Progenitor cell of endocrine pancreas (in vitro differentiated cells): ENCODE measurements at places on chromosomes 7 and 10. TPM values are rescaled to one million over a fixed set of nuclear protein-coding genes. Genes with fewer than 3 reads are reported as not detected.

DNA sequence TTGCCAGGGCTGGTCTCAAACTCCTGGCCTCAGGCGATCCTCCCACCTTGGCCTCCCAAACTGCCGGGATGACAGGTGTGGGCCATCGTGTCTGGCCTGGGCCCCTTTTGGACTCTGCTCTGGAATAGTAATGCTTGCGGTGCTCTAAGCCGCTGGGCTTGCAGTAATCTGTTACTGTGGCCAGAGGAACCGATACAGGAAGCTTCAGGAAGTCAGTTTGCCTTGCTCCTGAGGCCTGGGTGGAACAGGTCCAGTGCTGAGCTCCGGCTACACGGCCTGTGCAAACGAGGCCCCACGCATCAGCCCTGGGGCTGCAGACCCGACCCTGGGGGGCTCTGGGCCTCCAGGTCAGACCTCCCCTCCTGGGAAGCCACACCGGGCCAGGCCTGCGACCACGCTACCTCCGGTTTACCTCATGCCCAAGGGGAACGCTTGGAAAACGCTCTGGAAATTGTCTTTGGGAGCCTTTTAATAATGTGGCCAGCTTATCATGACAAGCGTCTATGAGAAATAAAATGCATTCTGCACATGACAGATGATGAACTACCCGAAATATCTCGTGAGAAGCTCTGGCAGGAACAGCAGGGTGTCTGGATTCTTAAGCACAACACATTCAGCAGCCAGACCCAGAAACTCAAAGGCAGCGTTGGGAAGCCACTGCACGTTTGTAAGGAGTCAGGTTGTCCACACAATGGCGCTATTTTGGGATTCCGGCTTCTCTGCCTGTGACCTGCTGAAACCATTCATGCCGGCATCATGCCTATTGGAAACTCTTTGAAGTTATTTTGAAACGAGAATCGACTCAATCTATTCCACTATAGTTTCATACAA lies 10.1 kb upstream of the ADAP1 start:
- no peak for DNase-seq

DNA sequence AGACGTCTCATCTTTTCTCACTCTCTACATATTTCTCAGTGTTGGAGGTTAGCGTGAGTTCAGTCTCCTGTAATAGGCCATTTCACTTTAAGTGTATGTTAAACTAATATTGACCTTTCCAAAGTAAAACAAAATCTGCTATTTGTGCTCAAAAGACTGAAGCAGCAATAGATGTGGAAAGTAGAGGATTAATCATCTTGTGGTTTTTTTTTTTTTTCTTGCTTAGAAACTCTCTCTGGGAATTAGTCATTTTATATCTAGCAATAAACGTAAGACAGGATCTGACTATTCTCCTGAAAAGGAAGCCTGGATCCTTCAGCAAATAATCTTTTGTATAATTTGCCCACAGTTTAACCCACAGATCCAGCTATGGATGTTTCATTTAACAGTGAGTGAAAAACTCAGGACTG lies 81.7 kb downstream of the NRP1 start:
- DNase-seq, result no peak

DNA sequence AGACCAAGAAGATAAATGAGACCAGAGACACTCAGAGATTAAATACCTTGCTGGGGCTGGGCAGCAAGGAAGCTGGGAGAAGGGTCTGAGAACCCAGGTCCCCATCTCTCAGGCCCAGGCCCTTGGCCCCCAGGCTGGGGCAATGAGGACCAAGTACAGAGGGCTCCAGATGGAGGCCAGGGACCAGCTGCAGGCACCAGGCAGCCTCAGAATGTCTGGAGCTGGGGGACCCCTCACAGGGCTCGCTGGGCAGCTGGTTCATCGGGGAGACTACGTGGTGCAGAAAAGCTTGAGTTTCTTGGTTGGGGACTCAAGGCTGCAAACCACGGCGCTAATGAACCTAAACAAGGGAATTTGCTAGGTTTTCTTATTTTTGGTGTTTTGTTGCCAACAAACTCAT lies 75.6 kb downstream of the PRKAG2 start:
- no peak for DNase-seq

DNA sequence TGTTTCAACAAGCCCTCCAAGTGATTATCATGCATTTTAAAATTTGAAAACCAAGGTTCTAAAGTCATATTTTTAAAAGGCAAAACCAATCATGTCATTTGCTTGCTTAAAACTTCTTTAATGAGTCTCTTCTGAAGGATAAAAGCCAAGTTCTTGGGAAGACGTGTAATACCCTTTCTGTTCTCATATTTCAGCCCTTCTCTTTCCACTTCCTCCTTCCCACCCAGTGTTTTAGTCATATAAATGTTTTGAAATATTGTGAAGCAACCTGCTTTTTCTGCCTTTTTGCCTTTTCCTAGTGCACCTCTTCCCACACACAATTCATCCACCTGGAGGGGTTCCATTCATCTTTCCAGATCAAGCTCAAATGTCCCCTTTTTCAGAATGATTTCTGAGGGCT lies 211.1 kb upstream of the LRRTM3 start:
- no peak for DNase-seq

Gene CFAP46
- total RNA-seq, result 12.5 and 15.4 TPM in 2 replicates

DNA sequence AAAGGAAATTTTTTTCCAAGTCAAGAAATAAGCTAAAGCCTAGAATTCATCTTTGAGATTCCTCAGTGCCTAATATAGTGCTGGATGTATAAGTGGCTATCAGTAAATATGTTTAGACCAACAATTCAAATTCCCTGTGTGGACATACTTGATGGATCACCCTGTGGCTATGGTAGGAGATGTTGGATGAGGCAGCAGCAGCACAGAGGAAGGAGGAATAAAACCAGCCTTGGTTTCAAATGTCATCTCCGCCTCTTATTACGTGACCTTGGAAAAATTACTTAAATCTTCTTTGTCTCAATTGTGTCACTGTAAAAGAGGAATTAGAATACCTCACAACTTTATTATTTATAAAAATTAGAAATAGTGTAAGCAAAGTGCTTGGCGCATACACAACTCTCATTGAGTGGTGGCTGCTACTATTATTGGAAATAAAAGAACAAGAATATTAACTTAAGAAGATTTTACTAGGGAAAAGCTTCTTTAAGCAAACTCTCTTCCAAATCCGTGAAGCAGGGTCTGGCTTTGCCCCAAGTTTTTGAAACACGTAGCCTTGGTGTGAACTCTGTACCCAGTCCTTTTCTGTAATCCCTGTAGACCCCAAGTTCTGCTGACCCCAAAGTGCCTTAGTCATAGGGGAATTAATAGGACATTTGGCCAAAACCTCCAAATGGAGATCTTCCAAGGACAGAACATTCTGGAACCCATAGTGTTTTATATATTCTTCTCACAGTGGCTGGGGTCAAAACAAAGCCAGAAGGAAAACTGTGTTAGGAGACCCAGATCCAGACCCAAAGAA lies 283.8 kb downstream of the PTEN start:
- no peak for DNase-seq

- no peak for DNase-seq
Observed at GRCh38 chr7:138979226-138979979, 1.8 kb downstream of the KIAA1549 start.

DNA sequence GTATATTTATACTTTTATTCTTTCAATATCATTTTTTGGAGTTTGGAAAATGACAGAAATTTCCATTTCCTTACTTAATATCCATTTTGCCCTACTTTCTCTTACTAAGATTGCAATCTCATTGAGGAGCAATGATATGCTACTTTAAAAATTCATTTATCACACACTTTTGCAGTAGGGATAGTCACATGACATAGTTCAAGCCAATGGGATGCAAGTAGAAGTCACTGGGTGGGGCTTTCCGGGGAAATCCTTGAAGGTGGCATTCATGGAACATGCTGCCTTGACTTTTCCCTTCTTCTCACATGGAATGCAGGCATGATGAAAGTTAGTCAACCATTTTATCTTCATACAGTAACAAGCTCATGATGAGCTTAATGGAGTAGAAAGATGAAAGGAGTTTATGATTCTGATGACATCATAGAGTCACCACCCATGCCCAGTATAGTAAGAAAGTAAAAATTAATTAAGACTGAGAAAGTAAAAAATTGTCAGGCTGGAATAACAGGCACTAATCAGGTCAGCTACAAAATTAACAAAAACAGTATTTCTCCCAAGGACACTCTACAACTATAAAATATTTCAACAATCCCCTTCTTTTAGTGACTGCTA lies 33.4 kb downstream of the IQUB start:
- no peak for DNase-seq

DNA sequence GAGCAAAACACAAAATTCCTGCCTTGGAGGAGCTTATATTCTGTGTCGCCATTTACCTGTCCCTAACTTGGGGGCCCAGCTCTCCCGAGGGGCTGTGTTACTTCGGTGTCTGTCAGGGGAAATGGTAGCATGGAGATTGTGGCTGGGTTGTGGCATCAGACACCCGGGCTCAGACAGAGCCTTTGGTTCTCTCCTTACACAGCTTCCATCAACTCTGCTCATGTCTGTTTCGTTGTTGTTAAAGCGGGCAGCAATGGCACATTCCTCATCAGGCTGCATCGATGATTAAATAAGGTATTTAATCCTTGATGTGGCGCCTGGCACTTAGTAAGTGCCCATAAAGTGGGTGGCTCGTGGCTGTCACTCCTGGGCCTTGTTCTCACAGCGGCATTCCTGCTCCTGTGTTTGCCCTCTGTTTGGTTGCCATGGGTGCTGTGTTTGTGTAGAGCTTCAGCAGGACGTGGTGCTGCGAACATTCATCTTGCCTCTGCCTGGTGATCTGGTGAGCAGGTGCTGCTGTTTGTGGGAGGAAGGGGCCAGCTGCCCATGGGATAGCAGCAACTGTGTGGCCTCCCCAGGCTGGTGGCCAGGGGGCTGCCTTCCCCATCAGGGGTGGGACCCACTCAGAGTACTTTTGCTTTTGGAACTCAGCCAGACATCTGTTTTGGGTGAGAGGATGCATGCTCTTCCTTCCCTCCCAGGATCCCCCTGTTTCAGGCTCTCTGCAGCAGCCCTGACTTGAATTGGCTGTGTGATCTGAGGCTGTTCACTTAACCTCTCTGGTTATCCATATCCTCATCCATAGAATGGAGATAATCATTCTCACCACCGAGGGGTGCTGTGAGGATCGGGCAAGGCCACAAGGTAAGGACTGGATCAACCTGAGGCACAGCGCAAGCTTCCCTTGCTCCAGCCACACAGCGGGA lies 207.2 kb upstream of the SVIL start:
- DNase-seq, result peak; percentile 30

DNA sequence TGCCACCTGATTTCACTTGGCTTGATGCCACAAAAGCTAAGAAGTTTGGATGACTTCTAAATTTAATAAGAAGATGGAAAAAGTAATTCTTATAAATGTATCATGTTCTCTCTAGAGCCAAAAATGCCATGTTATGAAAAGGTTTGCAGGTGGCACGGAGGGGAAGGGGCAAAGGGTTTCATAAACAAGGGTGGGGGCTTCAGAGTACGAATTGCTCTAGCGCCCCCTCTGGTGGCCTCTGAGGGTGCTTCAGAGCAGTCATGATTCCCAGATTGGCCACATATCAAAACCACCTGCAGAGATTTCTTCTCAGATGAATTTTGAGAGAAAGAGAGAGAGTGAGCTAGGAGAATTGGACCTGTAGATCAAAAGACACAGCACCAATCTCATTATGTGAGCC lies 208.6 kb upstream of the YAE1 start:
- no peak for DNase-seq

DNA sequence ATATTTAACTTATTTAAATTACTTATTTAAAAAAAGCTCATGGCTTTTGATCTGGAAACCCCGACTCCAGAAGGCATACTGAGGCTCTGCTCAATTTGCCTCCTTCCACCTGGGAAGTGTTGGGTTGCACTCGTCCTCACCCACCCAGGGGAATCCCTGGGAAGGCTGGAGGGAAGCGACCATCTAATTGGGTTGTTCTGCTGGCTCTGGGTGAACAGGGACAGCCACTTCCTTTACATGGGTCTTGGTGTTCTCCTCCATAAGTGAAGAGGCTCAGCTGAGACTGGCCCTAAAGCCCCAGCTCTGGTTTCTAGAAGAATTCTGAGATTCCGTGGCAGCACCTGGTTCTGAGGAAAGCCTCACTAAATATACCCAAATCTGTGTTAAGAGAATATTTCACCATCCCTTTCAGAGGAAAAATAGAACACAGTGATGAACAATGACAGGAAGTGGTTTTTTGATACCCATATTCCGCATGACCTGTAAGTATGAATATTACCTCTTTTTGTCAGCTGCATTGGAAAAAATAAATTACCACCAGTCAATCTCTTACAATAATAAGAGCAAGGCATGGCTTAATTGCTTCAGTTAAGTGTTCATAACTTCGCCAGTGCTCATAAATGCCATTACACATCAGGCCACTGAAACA lies 131.1 kb upstream of the SHH start:
- DNase-seq, result no peak

DNA sequence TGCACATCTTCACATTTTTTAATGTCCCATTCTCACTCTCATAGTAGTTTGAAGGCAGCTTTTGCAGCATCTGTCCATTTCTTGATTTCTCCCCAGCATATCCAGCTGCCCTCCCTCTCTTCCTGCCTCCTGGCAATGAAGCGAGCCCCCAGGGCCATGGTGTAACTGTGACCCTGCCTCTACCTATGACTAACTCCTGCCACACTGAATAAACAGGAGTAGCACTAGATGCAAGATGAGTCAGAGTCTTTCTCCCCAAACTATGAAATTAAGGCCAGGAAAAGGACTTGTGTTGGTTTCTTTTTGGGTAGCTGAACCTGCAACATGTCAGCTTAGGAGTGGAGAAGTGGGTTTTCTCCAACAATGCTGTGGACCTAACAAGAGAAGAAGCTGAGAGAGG lies 329.0 kb downstream of the RNLS start:
- DNase-seq, result no peak

GRCh38 chr10:23376229-23376655 lies 31.6 kb upstream of the C10orf67 start:
- no peak for DNase-seq

DNA sequence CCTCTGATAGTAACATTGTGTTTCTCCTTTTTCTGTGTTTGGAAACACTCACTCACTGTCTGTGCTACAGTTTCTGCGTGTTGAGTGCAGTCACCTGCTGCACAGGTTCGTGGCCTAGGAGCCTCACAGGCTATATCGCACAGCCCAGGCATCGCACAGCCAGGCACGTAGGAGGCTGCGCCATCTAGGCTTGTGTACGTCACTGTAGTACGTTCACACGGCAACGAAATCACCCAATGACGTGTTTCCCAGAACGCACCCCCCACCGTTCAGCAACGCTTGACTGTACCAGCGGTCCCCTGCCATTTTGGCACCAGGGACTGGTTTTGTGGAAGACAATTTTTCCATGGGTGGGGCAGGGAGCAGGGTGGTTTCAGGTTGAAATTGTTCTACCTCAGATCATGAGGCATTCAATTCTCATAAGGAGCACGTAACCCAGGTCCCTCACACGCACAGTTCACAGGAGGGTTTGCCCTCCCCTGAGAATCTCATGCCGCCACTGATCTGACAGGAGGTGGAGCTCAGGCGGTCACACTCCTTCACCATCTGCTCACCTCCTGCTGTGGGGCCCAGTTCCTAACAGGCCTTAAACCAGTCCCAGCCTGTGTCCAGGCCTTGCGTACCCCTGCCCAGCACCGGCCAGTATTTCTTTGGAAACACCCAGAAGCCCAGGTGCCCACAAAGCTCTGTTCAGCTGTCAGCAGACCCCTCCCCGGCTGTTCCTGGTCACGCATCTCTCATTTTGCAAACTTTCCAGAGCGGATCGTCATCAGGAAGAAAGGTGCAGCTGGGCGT lies 23.2 kb upstream of the PRKAR1B start:
- no peak for DNase-seq

GRCh38 chr7:130463553-130464434 lies 23.0 kb upstream of the CEP41 start:
- DNase-seq, result no peak

Gene WEE2
- 0.16 and 0.36 TPM in 2 replicates for total RNA-seq
